Adrenal gland (tissue), 19 donors: ENCODE measurements at places on chromosomes 11 and 22.
A peak's percentile ranks its signal among the peaks of the same experiment; 100 is the strongest.

DNA sequence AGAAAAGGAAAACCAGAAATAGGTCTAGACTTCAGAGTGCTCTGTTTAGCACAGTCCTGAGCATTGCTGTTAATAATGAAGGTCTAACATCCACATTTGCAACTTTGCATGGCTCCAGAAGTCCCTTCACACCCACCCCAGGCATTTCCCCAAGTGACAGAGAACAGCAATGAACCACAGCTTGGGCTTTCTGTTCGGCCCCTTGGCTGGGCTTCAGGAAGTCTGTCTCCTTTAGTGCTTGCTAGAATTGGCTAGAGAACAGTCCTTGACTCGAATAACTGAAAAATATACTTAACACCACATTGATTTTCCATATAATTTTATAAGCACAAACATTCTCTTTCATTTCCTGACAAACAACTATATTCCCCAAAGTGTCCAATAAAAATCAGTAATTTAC is 29.3 kb upstream of the TENM4 start:
- H3K36me3 ChIP-seq: no peaks in the 10 kb centered on the region
- no peak overlapping the region for H3K27ac ChIP-seq
- no peak overlapping the region for H3K4me3 ChIP-seq
- H3K4me1 ChIP-seq: no peaks in the 10 kb centered on the region
- DNase-seq: no peak

DNA sequence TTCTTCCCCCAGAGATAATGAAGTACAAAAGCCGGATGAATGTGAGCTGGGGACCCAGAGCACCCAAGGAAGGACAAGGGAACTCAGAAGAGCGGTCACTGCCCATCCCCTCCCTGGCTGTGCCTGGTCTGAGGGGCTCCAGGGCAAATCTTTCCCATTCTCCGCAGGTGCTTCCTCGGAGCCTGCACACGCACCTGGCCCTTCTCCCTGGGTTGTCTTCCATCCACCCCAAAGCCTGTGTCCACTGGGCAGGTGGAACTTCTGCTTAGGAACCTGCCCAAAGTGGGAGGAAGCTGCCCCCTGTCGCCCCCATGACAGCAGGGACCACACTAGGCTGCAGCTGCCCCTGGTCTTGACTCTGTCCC is 121.0 kb upstream of the FGF3 start:
- H3K4me3 ChIP-seq: no peak overlapping the region
- no peaks in the 10 kb centered on the region for H3K4me1 ChIP-seq
- H3K27ac ChIP-seq: peak overlapping the region; percentile 72
- no peaks in the 10 kb centered on the region for H3K36me3 ChIP-seq
- no peak for DNase-seq
- no peaks in the 10 kb centered on the region for H3K27me3 ChIP-seq

GRCh38 chr11:57475671-57476046 is 15.3 kb downstream of the RTN4RL2 start:
- H3K27me3 ChIP-seq: no peaks in the 10 kb centered on the region
- peaks cover 11% of the 10 kb centered on the region for H3K4me1 ChIP-seq
- H3K4me3 ChIP-seq: peak overlapping the region; percentile 57
- no peaks in the 10 kb centered on the region for H3K36me3 ChIP-seq
- DNase-seq: no peak
- no peak overlapping the region for H3K27ac ChIP-seq

DNA sequence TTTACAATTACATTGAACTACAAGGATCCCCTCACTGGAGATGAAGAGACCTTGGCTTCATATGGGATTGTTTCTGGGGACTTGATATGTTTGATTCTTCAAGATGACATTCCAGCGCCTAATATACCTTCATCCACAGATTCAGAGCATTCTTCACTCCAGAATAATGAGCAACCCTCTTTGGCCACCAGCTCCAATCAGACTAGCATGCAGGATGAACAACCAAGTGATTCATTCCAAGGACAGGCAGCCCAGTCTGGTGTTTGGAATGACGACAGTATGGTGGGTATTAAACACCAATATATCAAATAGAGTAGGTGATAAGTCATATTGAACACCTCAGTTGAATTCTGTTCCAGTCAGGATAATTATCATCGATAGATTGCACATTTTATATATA is 4.4 kb downstream of the FBXO7 start:
- H3K4me3 ChIP-seq: no peak overlapping the region
- peak; percentile 41 for DNase-seq
- H3K27me3 ChIP-seq: no peaks in the 10 kb centered on the region

DNA sequence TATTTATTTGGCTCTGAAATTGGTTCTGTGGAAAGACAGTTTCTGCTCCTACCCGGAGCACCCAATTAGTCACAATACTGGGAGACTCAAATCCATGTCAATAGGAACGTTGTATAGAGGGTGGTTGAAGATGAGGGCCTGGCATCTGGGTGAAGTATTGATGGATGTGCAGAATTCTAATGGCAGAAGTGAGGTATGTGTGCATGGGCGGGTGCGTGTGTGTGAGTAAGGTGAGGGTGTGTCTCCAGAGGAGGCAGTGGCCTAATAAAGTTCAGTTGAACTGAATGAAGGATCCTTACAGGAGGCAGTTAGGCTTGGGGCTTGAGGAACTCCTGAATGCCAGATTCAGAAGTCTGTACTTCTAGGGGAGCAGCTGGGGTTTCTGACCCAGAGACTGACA is 71.8 kb upstream of the B3GAT1 start:
- no peaks in the 10 kb centered on the region for H3K4me1 ChIP-seq
- no peaks in the 10 kb centered on the region for H3K27me3 ChIP-seq
- H3K4me3 ChIP-seq: no peak overlapping the region
- peak; percentile 31 for DNase-seq
- H3K27ac ChIP-seq: no peak overlapping the region
- H3K36me3 ChIP-seq: no peaks in the 10 kb centered on the region

DNA sequence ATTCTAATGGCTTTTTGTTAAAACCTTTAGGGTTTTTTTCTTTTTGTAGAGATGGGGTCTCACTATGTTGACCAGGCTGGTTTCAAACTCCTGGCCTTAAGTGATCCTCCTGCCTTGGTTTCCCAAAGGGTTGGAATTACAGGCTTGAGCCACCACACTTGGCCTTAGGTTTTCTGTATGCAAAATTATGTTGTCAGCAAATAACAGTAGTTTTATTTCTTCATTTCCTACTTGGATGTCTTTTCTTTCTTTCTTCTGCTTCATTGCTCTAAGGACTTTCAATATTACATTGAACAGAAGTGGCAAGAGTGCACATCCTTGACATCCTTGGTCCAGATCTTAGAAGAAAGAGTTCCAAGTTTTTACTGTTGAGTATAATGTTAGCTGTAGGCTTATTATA is 52.8 kb downstream of the CCDC81 start:
- H3K4me1 ChIP-seq: no peaks in the 10 kb centered on the region
- DNase-seq: no peak
- H3K36me3 ChIP-seq: no peaks in the 10 kb centered on the region
- H3K27ac ChIP-seq: no peak overlapping the region
- no peak overlapping the region for H3K4me3 ChIP-seq
- no peaks in the 10 kb centered on the region for H3K27me3 ChIP-seq

- no peaks in the 10 kb centered on the region for H3K27me3 ChIP-seq
- H3K36me3 ChIP-seq: no peaks in the 10 kb centered on the region
- H3K4me3 ChIP-seq: no peak overlapping the region
- no peak for DNase-seq
- H3K4me1 ChIP-seq: peaks cover 10% of the 10 kb centered on the region
Measured at GRCh38 chr11:128551611-128552335, 35.6 kb downstream of the ETS1 start.

GRCh38 chr22:19810381-19811201 is 44.1 kb downstream of the GNB1L start:
- no peaks in the 10 kb centered on the region for H3K4me1 ChIP-seq
- H3K4me3 ChIP-seq: no peak overlapping the region
- no peak overlapping the region for H3K27ac ChIP-seq
- H3K36me3 ChIP-seq: no peaks in the 10 kb centered on the region

DNA sequence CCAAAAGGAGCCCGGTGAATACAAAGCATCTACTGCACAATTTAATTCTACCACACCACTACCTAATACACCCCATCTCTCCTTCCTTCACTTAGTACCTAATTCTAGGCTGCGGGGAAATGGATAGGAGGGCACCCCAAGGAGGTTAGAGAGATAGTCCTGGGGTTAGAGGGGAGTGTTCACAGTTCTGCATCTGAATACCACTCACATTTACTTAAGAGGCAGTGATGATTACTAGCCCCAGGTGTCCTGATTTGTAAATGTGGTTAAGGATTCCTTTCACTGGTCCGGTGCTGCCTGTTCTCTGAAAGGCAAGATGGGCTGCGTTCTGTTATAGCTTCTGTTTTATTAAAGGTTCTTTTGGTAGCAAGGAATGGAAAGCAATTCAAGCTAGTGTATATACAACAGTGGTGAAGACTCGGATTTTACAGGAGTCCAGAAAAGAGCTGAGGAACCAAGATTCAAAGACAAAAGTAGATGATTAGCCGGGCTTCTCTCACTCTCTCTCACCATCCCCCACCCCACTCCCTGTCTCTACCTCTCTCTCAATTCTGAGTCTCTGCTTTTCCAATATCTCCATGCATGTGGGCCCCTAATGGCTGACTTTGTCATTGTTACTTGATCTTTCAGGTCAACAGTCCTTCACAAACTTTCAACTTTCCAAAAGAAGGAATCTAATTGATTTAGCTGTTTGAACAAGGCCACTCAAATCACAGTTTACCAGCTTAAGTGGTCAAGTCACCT is 8.7 kb upstream of the KCNA4 start:
- H3K4me1 ChIP-seq: no peaks in the 10 kb centered on the region
- H3K27ac ChIP-seq: no peak overlapping the region
- DNase-seq: no peak
- H3K27me3 ChIP-seq: no peaks in the 10 kb centered on the region
- H3K4me3 ChIP-seq: no peak overlapping the region

DNA sequence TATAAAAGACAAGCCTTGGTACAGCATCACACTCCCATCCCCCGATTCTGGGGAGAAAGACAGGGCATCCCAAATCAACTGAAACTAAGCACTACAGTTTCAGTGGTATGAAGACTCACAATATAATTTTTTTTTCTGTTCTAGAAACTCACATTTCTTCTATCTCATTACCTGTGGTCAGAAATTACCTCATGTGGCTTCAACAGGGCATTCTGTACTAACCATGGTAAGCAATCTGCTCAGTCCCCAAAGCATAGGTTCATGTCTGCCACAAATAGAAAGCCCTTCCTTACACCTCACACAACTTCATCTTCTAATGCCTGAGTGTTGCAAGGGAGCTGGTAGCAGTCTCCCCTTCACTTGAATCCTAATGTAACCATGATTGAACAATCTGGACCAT is 147.4 kb upstream of the POU2AF2 start:
- H3K27ac ChIP-seq: no peak overlapping the region
- H3K27me3 ChIP-seq: no peaks in the 10 kb centered on the region
- no peaks in the 10 kb centered on the region for H3K36me3 ChIP-seq
- DNase-seq: no peak

DNA sequence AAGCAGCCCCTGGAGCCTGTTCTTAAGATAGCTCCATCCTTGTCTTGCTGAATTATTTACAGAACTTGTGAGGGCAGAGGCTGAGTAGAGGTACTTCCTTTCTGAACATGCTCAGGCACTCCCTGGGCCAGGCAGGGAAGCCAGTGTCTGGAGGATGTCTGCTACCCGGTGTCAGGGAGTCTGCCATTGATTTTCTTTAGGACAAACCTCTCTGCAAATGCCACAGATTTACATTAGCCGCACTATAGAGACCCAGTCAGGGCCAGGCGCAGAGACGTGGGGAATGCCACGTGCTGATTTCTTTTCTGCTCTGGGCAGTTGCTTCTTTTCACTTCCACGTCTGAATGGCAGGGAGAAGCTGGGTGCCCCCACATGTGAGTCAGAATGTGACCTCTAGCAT is 585.5 kb downstream of the NTM start:
- no peak overlapping the region for H3K27ac ChIP-seq
- H3K4me1 ChIP-seq: no peaks in the 10 kb centered on the region
- H3K36me3 ChIP-seq: no peaks in the 10 kb centered on the region
- no peak for DNase-seq

DNA sequence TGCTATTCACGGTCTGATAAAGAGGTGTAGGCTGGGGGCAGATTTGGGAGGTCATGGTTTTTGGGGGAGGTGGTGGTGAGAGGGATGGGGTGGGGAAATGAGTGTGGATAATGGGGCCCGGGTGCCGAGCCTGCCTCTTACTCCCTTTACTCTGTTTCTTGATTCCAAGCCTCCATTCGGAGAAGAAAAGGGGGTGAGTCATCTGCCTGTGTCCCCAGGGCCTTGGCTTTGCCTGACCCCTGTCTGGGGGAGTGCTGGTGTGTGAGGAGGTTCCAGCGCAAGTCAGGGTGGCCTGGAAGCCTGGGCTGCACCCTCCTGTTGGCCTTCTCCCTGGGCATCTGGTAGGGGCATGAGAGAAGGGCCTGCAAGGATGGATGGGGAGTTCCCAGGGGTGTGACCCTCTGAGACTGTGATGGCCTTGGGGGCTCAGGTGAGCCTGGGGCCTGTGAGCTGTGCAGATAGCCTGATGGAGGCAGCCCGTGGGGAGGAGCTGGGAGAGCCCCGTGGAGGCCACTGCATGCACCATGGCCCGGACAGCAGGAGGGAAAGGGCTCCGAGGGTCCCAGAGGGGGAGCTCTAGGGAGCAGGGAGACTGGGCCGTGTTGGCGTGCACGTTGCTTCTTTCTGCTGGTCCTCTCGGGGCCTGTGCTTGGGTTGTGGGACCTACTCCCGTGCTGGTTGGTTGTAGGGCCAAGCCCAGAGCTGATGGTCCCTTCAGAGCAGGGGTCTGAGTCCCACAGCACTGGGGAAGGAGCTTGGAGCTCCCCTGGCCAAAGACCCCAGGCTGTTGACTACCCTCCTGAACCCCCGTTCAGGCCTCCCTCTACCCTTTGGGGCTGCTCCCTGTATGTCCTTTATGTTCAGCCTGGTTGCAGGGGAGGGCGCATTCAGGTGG is 26.3 kb upstream of the ACR start:
- H3K36me3 ChIP-seq: no peaks in the 10 kb centered on the region
- no peaks in the 10 kb centered on the region for H3K27me3 ChIP-seq
- no peak overlapping the region for H3K27ac ChIP-seq
- no peak overlapping the region for H3K4me3 ChIP-seq

- no peak overlapping the region for H3K4me3 ChIP-seq
- H3K36me3 ChIP-seq: no peaks in the 10 kb centered on the region
- DNase-seq: no peak
- no peaks in the 10 kb centered on the region for H3K27me3 ChIP-seq
- H3K27ac ChIP-seq: no peak overlapping the region
- peaks cover 4% of the 10 kb centered on the region for H3K4me1 ChIP-seq
Measured at GRCh38 chr22:23683545-23683944, 7.3 kb upstream of the RGL4 start.

- no peak for DNase-seq
- H3K4me1 ChIP-seq: no peaks in the 10 kb centered on the region
- H3K4me3 ChIP-seq: no peak overlapping the region
- H3K36me3 ChIP-seq: no peaks in the 10 kb centered on the region
- H3K27me3 ChIP-seq: no peaks in the 10 kb centered on the region
- H3K27ac ChIP-seq: no peak overlapping the region
Measured at GRCh38 chr11:104487046-104487806, 323.3 kb upstream of the PDGFD start.
